ENCODE measurements at places on chromosomes 2 and 18. TPM values are rescaled to one million over a fixed set of nuclear protein-coding genes. Genes with fewer than 3 reads are reported as not detected.

Gene C2orf74
- 22.1 TPM for polyA plus RNA-seq

Gene PAIP2B
- polyA plus RNA-seq, result 8.9 TPM

Gene RAB6C
- 0.08 TPM for polyA plus RNA-seq

Gene LRRTM1
- 0.27 TPM for polyA plus RNA-seq

Gene LIMS3
- polyA plus RNA-seq, result 3.8 TPM

Gene FKBP1B
- 8.0 TPM for polyA plus RNA-seq

Gene MTA3
- polyA plus RNA-seq, result 55.2 TPM

Gene GALR1
- polyA plus RNA-seq, result not detected

Gene UGT1A9
- not detected for polyA plus RNA-seq

Gene DCC
- polyA plus RNA-seq, result 0.48 TPM

Gene FOXI3
- not detected for polyA plus RNA-seq

Gene FBXO41
- polyA plus RNA-seq, result 2.9 TPM

Gene GPN1
- 20.4 TPM for polyA plus RNA-seq

Measured in ovary (tissue), 10 donors.